Glomerular endothelial cell (primary cell): ENCODE measurements at places on chromosomes 12 and 14. TPM values are rescaled to one million over a fixed set of nuclear protein-coding genes. Genes with fewer than 3 reads are reported as not detected.

HECTD4 gene
- 27.0 and 35.1 TPM in 2 replicates for total RNA-seq

TM9SF1 gene
- total RNA-seq = 77.2 and 94.9 TPM in 2 replicates

HCAR1 gene
- total RNA-seq = 0.15 and 0.18 TPM in 2 replicates

MYO1H gene
- not detected in 2 replicates for total RNA-seq

PLEKHH1 gene
- 0.93 and 1.8 TPM in 2 replicates for total RNA-seq

CD4 gene
- not detected in 2 replicates for total RNA-seq

MSRB3 gene
- total RNA-seq = 23.0 and 35.3 TPM in 2 replicates

MMP14 gene
- 630 and 804 TPM in 2 replicates for total RNA-seq

SYCP3 gene
- total RNA-seq = 2.0 TPM in 1 of 2 replicates, not detected in the other

BHLHE41 gene
- total RNA-seq = 2.7 and 4.4 TPM in 2 replicates

OR6C74 gene
- not detected in 2 replicates for total RNA-seq

ADSS1 gene
- 0.29 and 4.7 TPM in 2 replicates for total RNA-seq

FOXG1 gene
- total RNA-seq = not detected in 2 replicates

POTEM gene
- not detected in 2 replicates for total RNA-seq

OR6C2 gene
- total RNA-seq = not detected in 2 replicates

RHOJ gene
- 57.3 and 103 TPM in 2 replicates for total RNA-seq
